ENCODE measurements at places on chromosomes 11 and 22.

DNA sequence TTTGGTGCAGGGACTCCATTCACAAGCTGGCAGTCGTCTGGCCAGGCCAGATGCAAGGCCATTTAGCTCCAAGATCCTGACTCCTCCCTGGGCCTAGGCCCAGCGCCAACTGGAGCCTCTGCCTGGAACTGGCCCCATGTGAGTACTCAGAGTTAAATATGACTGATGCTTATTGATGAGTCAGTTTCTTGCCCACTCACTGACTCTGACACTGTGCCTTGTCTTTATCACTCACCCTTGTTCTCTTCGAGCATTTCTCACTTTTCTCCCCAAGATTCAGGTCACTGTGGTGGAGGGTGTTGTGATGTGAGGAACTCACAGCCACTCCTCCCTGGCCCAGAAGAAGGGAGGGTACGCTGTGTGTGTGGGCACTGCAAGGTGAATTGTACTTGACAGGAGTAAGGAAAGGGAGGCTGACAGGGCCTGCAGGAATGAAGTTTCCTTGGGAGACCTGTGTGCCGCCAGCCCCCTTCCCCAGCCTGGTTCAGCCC lies 23.2 kb upstream of the ST3GAL4 start:
- no peak for DNase-seq

- no peak for DNase-seq
Measured at GRCh38 chr11:107293677-107294344, 163.8 kb downstream of the CWF19L2 start.

DNA sequence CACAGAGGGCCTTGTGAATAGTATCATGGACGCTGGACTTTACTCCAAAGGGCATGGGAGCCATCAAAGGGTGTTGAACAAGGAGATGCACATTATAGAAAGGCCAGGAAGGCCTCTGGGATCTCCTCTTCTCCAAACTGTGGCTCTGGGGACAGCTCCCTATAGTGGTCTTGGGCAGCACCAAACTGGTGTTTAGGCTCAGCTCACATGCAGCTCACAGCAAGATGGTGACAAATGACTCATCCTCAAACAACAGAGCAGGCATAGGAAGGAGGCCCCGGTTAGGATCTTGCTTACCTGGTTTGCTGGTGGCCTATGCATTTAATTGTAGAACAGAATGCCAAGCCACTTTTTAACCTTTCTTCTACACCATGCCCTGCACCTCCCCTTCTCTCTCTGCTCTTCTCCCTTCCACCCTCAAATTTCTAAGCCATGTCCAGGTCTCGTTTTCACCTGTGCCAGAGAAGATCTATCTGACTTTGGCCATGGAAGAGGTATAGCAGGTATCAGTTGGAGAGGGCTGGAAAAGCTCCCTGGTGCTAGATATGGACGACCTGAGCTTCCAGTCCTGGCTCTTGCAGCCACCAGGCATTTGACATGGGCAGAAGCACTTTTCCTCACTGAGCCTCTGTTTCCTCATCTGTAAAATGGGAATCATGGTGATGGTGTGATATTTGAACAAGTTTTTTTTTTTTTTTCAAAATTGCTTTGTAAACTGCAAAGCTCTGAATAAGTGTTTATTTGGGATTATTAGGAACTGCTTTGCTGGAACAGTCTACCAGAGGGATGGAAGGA lies 14.4 kb upstream of the EHF start:
- no peak for DNase-seq

DNA sequence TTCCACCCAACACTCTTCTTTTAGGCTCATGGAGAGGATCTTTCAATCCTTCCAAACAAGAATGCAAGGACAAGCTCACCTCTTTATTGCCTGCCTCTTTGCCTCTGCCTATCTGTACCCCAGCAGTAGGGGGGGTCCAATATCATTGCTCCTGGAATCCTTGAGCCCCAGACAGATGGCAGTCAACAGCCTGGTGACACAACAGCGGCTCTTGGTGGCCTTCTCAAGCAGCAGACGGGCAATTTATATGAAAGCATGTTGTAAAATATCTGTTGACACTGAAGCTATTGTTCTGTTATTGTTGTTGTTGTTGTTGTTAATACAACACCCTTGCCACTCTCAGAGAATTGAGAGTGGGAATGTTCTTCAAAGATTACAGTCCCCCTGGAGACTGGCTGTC lies 480.0 kb upstream of the CADM1 start:
- DNase-seq: no peak

DNA sequence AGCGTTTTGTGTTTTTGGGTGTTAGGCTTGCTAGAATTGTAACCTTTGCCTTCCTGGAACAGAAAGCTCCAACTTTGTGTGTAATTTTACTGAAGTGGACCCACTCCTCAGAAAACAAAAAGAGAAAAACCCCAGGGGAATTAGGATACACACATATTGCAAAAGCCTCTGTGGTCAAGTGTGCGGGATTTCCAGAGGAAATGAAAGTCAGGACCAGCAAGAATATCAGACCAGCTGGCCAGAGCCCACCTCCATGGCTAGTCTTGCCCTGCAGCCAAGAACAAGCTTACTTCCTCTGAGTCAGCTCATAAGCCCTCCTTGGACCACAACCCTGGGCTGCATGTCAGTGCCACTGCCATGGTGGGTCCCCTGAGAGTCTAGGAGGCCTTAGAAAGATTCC lies 37.0 kb upstream of the FTH1 start:
- DNase-seq: no peak

Data from DMS79 treated with DMSO at 0.1 percent for 48 hours (cell line).